ENCODE measurements at places on chromosomes 4 and X.

DNA sequence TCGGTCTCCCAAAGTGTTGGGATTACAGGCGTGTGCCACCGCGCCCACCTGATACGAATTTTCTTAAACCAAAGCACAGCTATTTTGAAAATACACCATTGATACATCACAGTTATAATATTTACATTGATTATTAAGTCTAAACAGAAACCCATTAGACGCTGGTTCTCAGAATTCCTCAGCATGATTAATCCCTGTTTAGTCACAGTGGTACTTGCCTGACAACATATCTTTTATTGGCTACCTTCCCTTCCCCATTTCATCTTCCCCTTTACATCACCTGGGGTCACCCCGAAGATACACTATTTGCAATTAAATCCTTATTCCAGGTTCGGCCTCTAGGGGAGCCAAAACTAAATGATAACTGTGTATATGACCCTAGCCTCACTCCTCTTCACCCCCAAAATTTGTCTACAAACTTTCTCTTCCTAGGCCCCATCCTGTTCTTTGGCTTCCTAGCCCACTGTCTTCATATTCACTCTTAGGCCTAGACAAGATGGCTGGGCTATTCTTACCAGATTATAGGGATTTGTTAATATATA, 36.8 kb upstream of the IL1RAPL1 start:
- no peak for DNase-seq

- peak; percentile 81 for DNase-seq
These were observed 14.4 kb downstream of the BCOR start for GRCh38 chrX:40083120-40083978.

DNA sequence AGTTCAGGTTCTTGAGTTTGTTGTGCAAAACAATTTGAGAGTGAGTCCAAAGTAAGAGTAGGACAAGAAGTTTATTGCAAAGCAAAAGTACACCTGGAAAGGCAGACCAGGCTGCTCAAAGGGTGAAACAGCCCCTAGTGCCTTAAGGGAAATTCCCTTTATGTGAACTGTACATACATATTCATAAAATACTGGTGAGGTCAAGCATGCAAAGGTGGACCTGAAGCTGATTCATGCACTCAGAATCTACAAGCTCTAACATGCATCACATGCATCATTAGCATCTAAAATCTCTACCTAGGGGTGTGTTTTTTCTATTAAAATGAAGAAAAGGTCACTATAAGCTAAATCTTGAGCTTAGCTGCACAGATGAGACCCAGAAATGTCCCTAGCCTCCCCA, 266.9 kb downstream of the SPATA18 start:
- DNase-seq: no peak

- no peak for DNase-seq
These were observed 28.7 kb downstream of the SULT1E1 start for GRCh38 chr4:69831270-69831627.

DNA sequence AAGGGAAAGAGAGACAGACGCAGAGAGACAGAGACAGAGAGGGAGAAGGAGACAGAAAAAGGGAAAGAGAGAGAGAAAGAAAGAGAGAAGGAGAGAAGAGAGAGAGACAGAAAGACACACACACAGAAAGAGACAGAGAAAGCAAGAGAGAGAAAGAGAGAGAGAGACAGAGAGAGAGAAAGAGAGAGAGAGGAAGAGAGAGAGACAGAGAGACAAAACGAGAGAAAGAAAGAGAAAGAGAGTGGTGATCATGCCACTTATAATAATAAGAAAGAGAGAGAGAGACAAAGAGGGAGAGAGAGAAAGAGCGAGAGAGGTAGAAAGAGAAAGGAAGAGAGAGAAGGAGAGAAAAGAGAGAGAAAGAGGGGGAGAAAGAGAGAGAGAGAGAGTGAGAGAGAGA, 51.4 kb downstream of the SHOX start:
- no peak for DNase-seq
